Left lung (tissue), 14 donors: ENCODE measurements at places on chromosomes 7 and 10. TPM values are rescaled to one million over a fixed set of nuclear protein-coding genes. Genes with fewer than 3 reads are reported as not detected.

- no peak overlapping the region for H3K27ac ChIP-seq
- H3K4me1 ChIP-seq = no peaks in the 10 kb centered on the region
- no peak overlapping the region for H3K4me3 ChIP-seq
Observed at GRCh38 chr7:102456327-102456726, 8.3 kb downstream of the ALKBH4 start.

ARHGAP22 gene
- 2.4 TPM for polyA plus RNA-seq

- H3K4me3 ChIP-seq = no peak overlapping the region
- no peak for DNase-seq
- no peak overlapping the region for H3K27ac ChIP-seq
- no peaks in the 10 kb centered on the region for H3K4me1 ChIP-seq
- H3K36me3 ChIP-seq = no peaks in the 10 kb centered on the region
Observed at GRCh38 chr7:139958599-139959284, 104.0 kb downstream of the PARP12 start.

PRTFDC1 gene
- 69.7 TPM for polyA plus RNA-seq

DNA sequence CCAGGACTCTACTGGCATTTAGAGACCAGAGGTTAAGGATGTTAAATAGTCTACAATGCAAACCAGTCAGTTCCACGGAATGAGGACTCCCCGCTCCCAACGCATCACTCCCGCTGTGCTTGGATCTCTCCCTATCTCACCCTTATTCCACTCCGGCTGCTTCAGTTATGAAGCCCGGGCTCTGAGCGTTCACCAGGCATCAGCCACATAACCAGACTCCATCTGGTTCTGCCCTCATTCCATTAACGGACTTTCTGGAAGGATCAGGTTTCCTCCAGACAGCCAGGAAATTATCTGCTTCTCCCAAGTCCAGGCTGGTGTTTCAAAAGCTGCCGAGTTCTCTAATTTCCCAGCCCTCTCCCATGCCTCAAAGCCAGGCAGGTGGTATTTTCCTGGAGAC, 499.3 kb downstream of the GLRX3 start:
- H3K4me3 ChIP-seq = no peak overlapping the region
- no peak overlapping the region for H3K27ac ChIP-seq
- no peaks in the 10 kb centered on the region for H3K27me3 ChIP-seq
- no peaks in the 10 kb centered on the region for H3K36me3 ChIP-seq

KAZALD1 gene
- 17.0 TPM for polyA plus RNA-seq

- no peaks in the 10 kb centered on the region for H3K36me3 ChIP-seq
- H3K4me1 ChIP-seq = peaks cover 8% of the 10 kb centered on the region
- H3K27me3 ChIP-seq = no peaks in the 10 kb centered on the region
- no peak for DNase-seq
- no peak overlapping the region for H3K27ac ChIP-seq
Observed at GRCh38 chr10:89043052-89043451, 52.5 kb downstream of the FAS start.

GRCh38 chr7:940599-941408, 13.7 kb downstream of the ADAP1 start:
- no peak overlapping the region for H3K4me3 ChIP-seq
- H3K36me3 ChIP-seq = no peaks in the 10 kb centered on the region
- peaks cover 11% of the 10 kb centered on the region for H3K4me1 ChIP-seq
- no peak overlapping the region for H3K27ac ChIP-seq
- DNase-seq = no peak

DNA sequence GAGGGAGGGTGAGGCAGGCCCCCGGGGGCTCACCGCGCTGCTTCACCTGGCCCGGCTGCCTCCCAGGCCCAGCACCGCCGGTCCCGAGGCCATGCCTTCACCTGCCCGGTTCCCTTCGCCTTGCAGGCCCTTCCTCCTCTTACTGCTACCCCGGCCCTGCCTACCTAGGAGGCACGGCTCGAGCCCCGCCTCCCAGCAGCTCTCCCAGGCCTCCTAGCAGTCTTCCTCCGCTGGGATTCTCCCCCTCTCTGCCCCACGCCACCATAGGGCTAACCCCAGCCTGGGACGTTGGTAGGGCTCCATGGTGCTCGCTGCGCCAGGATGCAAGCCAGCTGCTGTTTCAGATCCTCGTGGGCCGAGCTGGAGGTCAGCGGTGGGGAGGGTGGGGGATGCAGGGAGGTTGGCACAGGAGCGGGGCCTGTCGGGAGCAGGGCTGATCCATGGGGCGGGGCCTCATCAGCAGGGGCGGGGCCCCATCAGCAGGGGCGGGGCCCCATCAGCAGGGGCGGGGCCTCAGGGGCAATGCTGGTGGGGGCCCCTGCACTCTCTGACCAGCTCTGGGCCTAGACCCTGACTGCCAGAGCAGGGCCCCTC, 63.3 kb downstream of the RASGEF1A start:
- peaks cover 6% of the 10 kb centered on the region for H3K4me1 ChIP-seq
- no peaks in the 10 kb centered on the region for H3K27me3 ChIP-seq
- H3K27ac ChIP-seq = peak overlapping the region; percentile 28
- H3K4me3 ChIP-seq = no peak overlapping the region

KLF14 gene
- polyA plus RNA-seq = 0.13 TPM

DNA sequence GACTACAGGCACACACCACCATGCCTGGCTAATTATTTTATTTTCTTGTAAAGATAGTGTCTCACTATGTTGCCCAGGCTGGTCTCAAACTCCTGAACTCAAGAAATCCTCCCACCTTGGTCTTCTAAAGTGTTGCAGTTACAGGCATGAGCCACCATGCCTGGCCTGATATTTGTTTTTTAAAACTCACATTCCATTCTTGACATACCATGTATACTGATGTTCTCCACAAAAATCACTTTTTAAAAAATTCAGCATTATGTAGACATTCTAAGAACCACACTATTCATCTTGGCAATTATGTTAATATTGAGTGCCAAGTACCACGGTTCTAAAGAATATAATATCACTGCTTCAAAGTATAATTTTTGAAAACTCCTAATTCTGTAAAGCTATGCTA, 43.5 kb downstream of the IDE start:
- no peak overlapping the region for H3K4me3 ChIP-seq
- no peak for DNase-seq
- H3K27me3 ChIP-seq = no peaks in the 10 kb centered on the region
- no peaks in the 10 kb centered on the region for H3K4me1 ChIP-seq
- H3K27ac ChIP-seq = no peak overlapping the region

GRCh38 chr10:7545261-7545660, 121.5 kb downstream of the ITIH5 start:
- H3K27me3 ChIP-seq = no peaks in the 10 kb centered on the region
- H3K4me1 ChIP-seq = peaks cover 7% of the 10 kb centered on the region
- no peak overlapping the region for H3K4me3 ChIP-seq
- no peak overlapping the region for H3K27ac ChIP-seq
- H3K36me3 ChIP-seq = no peaks in the 10 kb centered on the region
- DNase-seq = no peak

LRRN3 gene
- 58.2 TPM for polyA plus RNA-seq

- no peaks in the 10 kb centered on the region for H3K36me3 ChIP-seq
- no peak overlapping the region for H3K27ac ChIP-seq
- no peak for DNase-seq
- H3K27me3 ChIP-seq = no peaks in the 10 kb centered on the region
- H3K4me3 ChIP-seq = no peak overlapping the region
Observed at GRCh38 chr10:47045331-47045861, 134.2 kb downstream of the PTPN20 start.

GRM3 gene
- polyA plus RNA-seq = 0.18 TPM

- no peak overlapping the region for H3K27ac ChIP-seq
- DNase-seq = no peak
- H3K4me3 ChIP-seq = no peak overlapping the region
- H3K27me3 ChIP-seq = no peaks in the 10 kb centered on the region
Observed at GRCh38 chr10:59560990-59561389, 148.7 kb downstream of the SLC16A9 start.

GRCh38 chr10:86300399-86300925, 66.1 kb downstream of the GRID1 start:
- no peaks in the 10 kb centered on the region for H3K36me3 ChIP-seq
- DNase-seq = no peak
- H3K4me3 ChIP-seq = no peak overlapping the region

GRCh38 chr10:34520510-34520909, 294.6 kb downstream of the PARD3 start:
- H3K36me3 ChIP-seq = no peaks in the 10 kb centered on the region
- H3K27ac ChIP-seq = no peak overlapping the region
- no peaks in the 10 kb centered on the region for H3K27me3 ChIP-seq
- no peak overlapping the region for H3K4me3 ChIP-seq
- H3K4me1 ChIP-seq = no peaks in the 10 kb centered on the region

DNA sequence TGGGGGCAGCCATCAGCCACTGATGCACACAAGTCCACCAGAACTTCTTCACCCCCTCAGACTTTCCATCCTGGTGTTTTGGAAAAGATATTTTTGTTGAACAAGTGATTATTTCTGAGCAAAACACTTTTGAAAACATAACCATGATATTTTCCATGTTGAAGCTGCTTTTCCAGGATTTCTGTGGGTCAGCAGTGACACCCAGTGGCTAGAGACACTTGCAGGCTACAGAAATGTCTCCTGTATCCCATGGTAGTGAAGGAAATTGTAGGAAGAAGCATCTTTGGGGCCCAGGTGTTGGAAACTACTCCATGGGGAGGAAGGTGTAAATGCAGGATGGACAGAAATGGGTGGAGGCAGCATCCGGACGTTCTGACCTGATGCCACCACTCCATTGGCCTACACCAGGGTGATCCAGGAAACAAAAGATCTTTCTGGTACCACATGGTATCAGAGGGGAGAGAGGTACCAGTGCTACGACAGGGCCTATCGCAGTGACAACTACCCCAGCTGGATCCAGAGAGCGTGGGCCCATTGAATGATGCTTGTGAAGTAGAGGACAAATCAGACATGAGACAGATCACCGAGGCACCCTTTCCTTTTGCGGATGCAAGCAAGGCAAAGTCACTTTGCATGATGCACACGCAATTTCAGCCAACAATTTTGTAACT, 111.7 kb upstream of the COBL start:
- H3K27ac ChIP-seq = no peak overlapping the region
- H3K4me3 ChIP-seq = no peak overlapping the region
- H3K36me3 ChIP-seq = no peaks in the 10 kb centered on the region
- DNase-seq = no peak
- H3K27me3 ChIP-seq = peaks cover 5% of the 10 kb centered on the region

DNA sequence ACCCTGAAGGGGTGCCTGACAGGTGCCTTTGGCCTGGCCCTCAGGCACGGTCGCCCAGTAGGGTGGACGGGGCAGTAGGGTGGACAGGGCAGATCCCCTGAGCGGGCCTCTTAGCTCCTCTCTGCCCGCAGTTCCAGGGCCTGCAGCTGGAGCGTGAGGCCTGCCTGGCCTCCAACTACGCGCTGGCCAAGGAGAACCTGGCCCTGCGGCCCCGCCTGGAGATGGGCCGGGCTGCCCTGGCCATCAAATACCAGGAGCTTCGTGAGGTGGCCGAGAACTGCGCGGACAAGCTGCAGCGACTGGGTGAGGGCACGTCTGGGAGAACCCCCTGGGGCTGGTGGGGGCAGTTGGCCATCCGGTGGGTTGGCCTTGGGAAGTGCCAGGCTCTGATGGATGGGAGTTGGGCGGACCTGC, 1.7 kb downstream of the VPS37D start:
- H3K4me1 ChIP-seq = peaks cover 23% of the 10 kb centered on the region
- H3K27ac ChIP-seq = no peak overlapping the region
- DNase-seq = no peak
- no peaks in the 10 kb centered on the region for H3K36me3 ChIP-seq
- no peak overlapping the region for H3K4me3 ChIP-seq

GRCh38 chr10:13969792-13970140, 361.0 kb downstream of the FRMD4A start:
- DNase-seq = no peak
- H3K27me3 ChIP-seq = no peaks in the 10 kb centered on the region
- H3K4me3 ChIP-seq = no peak overlapping the region
- no peak overlapping the region for H3K27ac ChIP-seq

DNA sequence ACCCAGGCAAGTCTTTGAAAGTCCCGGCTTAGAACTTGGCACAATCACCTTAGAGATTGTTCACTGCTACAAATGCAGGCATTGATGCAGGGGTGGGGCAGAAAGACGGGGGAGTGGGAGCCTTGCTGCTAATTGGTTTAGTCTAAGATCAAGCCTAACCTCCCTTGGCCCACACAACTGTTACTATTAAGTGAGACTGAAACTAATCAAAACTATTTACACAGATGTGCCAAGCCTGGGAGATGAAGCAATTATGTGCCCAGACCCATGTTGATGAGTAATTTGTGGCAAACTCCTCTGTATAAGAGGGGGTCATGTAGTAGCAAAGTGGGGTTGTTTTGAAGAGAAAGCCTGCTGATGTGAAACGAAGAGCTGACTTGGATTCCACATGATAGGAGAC, 178.2 kb upstream of the ITGB1 start:
- H3K27ac ChIP-seq = no peak overlapping the region
- no peaks in the 10 kb centered on the region for H3K27me3 ChIP-seq
- no peaks in the 10 kb centered on the region for H3K36me3 ChIP-seq

DNA sequence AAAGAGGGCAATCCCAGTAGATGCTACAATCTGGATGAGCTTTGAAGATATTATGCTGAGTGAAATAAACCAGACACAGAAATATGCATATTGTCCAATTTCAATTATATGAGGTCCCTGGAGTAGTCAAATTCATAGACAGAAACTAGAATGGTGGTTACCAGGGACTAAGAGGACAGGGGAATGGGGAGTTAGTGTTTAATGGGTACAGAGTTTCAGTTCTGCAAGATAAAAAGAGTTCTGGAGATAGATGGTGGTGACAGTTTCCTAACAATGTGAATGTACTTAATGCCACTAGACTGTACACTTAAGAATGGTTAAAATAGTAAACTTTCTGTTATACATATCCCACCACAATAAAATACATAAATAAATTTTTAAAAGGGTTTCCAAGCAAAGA, 236.6 kb downstream of the ELMO1 start:
- no peak for DNase-seq
- no peak overlapping the region for H3K4me3 ChIP-seq
- H3K36me3 ChIP-seq = no peaks in the 10 kb centered on the region
- no peaks in the 10 kb centered on the region for H3K27me3 ChIP-seq
- peak overlapping the region; percentile 63 for H3K27ac ChIP-seq

DNA sequence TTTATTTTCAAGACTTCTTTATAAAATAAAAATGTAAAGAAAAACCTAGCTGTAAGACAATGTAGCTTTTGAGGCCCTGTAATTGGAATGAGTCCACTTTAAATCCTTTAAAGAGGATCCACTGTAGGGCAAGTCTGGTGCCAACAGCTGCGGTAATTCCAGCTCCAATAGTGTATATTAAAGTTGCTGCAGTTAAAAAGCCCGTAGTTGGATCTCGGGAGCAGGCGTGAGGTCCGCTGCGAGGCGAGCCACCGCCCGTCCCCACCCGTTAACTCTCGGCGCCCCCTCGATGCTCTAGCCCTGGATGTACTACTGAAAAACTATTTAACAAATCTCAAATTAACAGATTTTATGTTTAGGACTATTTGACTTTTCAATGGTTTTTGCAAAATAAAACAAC, 414.7 kb upstream of the SEMA3C start:
- no peak for DNase-seq
- H3K36me3 ChIP-seq = no peaks in the 10 kb centered on the region
- no peaks in the 10 kb centered on the region for H3K27me3 ChIP-seq
